ENCODE measurements at places on chromosomes 12 and 14.

GRCh38 chr12:89390802-89391673 is 38.7 kb upstream of the DUSP6 start:
- DNase-seq, result peak; percentile 35

DNA sequence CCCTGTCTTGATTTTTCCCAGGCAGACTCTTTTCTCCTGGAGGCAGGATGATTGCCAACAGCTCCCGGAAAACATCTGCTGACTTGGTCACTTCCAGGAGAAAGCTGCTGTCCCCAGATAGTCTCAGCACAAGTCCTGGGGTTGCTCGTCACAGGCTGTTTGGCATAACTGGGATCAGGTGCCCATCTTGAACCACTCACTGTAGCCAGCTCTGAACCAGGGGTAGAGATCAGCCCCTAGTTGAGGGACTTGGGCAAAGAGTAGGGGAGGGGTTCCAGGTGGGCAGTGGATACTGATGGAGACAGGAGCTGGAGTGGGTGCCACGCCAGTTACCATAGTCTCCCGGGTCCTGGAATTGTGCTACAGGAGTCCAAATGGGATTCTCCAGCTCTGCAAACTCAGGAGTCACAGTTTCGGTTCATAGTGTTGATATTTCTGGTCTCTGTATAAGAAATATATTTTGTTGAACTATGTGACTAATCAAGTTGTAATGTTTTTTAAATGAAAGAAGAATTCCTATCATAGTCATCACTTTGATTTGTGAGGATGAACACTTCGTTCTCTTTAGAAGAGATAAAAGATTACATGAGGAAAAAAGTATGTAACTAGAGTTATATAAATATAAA is 1154.5 kb downstream of the AACS start:
- no peak for DNase-seq

- DNase-seq, result no peak
These were observed 6.0 kb downstream of the CHPT1 start for GRCh38 chr12:101703487-101703886.

GRCh38 chr14:105148604-105149145 is 19.9 kb downstream of the JAG2 start:
- no peak for DNase-seq

- DNase-seq, result no peak
These were observed 22.4 kb downstream of the FAM177A1 start for GRCh38 chr14:35068238-35069012.

DNA sequence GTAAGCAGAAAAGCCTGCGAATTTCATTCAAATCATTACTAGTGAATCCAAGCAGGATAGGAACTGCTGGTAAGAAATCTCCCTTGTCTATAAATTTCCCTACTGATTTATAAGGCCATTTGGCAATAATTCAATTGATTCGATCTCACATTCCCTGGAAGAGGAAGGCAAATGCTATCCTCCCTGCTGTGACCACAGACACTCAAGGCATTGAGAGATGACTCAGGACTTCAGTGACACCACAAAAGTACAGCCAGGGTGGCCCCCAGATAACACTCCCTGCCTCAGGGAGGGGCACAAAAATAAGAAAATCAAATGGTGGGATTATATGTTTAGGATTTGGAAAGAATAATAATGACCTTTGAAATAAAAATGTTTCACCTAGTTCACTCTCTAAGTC is 162.7 kb downstream of the GRIP1 start:
- no peak for DNase-seq

- DNase-seq, result peak; percentile 66
These were observed 1.7 kb downstream of the EVL start for GRCh38 chr14:100066962-100067361.

DNA sequence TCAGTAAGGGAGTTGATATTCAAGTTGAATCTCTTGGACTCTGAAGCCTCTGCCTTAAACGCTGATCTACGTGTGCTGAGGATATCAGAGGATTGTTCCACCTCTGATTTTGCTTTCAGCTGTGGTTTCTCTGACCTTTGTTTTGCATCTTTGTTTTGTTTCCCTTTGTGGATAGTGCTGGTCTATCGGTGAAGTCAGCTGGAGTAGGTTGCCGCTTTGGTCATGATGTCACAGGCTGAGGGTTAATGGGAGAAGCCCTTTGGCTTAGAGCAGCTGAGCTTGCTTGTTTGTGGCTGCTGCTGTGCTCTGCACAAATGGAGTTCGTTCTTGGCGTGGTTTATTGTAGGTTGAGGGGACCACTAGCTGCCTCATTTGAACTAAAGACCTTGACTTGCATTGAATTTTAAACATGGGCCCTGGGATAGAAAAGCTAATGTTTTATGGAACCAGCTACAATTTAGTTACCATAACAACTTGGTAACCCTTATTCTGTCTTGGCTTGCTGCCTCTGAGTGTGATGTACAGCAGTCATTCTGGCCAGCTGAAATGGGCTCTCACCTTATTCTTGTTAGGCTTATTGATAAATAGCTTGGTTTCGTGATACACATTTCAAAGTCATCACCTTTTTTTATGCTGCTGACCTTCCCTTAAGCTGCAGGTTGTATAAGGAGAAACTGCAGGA is 284.5 kb upstream of the E2F7 start:
- DNase-seq, result no peak

- no peak for DNase-seq
These were observed 112.0 kb downstream of the SLC5A8 start for GRCh38 chr12:101097829-101098580.

DNA sequence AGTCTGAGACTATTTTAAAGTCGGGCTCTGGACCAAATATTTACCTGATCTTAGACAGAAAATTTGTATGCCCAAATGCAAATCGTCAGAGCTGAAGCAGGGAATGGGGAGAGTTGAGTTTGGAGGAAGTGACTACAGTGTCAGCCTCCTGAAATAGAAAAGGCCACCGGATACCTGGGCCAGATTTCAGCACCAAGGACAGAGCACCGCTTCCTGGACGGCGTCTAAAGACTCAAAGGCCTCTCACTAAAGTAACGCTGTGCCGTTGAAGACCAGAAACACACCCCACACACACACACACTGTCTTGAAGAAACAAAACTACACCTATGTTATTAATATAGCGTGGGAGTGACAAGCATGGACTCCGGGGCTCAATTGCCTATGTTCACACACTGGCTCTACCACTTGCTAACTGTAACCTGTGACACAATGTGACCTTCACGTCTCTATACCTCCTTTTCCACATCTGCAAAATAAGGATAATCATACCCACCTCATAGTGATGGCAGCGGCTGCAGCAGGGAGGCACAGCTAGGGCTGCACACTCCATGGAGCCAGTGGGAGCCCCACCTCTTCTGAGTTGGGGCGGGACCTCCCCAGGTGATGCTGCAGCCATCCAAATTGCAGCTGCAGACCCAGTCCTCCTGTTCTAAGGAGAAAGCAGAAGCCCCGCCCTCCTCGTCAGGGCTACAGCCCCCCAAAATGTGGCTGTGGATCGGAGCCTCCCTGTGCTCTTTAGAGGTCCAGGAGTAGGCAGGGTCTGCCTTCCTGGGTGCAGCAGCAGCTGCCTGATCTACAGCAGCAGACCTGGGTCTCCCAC is 35.6 kb downstream of the KRT76 start:
- DNase-seq, result peak; percentile 52

DNA sequence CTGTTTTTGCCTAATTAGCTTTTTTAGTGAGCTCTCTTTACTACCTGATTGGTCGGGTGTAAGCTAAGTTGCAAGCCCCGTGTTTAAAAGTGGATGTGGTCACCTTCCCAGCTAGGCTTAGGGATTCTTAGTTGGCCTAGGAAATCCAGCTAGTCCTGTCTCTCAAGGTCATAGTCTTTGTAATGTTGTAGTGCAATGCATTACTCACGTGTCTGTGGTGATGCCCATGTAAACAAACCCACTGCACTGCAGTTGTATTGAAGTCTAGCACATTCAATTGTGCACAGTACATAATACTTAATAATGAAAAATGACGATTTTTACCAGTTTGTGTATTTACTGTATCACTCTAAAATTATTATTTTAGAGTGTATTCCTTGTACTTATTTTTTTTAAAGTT is 335.5 kb downstream of the NUAK1 start:
- no peak for DNase-seq

DNA sequence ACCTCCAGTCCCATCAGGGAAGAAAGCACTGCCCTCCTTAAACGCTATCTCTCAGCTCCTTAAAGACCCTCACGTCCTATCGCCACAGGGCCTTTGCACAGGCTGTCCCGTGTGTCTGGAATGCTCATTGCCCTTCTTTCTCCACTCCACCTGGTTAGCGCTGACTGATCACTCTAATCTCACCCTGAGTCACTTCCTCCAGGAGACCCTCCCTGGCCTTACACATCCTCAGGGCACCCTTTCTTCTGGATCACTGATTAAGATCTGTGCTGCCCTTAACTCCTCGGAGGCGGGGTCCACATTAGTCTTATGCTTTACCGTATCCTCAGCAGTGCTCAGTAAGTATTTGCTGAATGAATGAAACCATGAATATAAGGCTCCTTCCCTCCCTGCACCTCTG is 94.7 kb downstream of the SYNE3 start:
- DNase-seq, result no peak

DNA sequence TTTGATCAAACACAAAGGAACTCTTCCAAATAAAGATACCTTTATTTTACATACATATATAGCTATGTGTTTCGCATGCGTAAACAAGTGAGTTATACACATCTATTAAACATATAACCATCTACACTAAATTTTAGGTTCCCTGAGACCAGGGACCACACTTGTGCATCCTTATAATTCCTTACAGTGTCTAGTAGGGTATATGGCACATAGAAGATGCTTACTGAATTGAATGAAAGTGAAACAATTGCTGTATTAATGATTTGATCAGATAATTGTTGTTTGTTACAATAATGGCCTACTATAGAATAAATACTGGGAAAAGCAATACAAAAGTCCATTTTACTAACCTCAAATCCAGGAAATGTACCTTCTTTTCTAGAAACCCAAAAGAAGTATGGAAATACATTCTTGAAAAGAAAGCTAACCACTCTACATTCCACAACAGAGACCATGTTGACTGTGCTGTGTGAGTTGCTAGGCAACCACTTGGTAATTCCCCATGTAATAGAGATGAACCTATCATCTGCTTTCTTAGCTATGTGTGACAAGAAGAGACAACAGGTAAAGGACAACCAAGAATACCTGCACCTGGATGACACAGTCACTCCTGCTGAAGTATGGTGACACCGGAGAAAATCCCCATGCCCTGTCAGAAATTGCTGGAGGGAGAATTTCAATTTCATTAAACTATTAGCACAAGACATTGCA is 11.9 kb upstream of the CIPC start:
- DNase-seq, result no peak

DNA sequence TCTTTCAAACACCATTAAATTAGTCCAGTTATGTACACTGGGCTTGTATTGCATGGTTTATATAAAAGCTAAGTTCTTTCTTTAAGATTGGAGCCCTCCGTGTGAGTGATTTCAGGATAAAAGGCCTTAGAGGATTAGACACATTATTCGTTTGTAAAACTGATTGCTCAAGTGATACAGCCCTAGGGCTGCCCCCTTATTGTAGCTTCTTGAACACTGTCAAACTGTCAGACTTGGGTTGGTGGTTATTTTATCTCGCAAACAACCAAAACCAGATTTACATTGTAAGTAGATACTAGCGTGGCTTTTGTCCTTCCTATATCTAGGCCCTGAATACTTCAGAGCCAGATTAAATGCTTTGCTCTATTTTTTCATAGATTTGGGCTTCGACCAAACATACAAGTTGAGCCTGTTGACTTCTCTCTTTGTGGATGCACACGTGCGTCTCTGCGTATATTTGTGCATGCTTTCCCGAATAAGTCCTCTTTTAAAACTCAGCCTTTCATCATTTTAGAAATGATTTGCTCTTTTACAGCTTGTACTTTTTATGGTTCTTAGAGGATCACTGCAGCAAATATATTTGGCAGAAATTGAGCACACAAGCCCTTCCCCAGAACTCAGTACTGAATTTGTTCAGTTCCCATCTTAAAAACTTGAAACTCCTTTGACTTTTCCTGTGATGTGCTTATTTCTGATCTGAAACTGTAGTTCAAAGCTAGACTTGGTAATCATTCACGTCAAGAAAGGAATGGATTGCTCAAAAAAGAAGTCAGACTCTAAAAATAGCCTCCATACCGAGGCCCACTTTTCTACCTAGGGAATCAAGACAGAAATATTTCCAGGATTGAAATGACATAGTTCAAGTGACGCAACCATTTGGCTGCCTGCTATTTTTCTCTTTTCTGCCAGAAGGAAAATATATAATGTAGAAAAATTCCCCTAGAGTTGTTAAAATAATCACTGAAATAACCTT is 129.5 kb downstream of the ETV6 start:
- DNase-seq, result peak; percentile 56
